ENCODE measurements at places on chromosomes 1 and 21. TPM values are rescaled to one million over a fixed set of nuclear protein-coding genes. Genes with fewer than 3 reads are reported as not detected.

The PLA2G2A gene
- 0.48 TPM for total RNA-seq

The TMCC2 gene
- total RNA-seq = 4.4 TPM

The S100A1 gene
- not detected for total RNA-seq

The PDE9A gene
- total RNA-seq = 13.5 TPM
